ENCODE measurements at places on chromosomes 1 and 21.

DNA sequence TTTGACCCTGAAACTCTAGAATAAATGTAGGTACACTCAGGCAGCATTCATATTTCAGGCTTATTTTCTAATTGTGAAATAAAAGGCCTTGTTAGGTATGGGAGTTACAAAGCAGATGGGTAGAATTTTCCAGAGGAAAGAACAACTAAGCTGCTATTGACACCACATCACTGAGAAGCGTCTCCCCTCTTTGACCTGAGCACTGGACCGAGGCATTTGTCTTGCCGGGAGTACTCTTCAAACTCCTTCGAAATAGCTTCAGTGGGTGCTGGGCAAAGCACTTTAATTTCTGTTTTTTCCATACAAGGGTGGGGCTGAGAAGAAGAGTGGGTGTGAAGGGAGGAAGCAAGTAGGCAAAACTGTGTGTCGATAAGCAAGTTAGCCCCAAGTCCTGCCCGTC lies 36.4 kb downstream of the ABCA4 start:
- no peak for DNase-seq

DNA sequence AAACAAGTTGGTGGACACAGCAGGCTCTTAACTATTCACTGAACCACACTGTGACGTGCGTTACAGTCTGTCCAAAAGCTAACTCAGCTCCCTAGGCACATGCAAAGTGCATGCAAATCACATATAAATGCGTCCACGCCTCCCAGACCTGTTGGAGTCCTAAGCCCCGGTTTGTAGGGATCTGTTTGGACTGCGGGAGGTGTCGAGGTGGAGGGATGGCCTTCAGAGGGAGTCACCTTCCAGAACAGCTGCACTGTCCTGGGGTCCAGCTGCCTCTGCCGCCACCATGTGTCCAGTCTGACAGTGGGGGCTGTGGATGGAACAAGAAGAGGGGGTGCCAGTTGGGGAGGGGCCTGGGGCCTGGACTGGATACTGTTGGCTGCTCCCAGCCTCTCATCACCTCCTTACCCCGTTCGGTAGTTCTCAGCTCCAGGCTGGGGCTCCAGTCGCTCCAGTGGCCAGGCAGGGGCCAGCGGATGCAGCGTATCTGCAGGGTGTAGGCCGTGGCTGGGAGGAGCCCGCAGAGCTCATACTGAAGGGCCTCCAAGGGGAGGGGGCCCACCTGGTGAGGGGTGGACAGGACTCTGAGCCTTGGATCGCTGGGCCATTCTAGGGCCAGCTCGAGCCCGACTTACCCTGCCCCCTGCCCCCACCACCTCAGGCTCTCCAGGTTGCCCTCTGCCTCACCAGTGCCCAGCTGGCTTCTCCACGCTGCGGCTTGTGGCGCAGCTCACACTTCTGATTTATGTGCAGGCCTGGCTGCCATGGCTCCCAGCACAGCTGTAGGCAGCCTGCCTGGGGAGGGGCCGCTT lies 7.9 kb upstream of the MRPS15 start:
- no peak for DNase-seq

- DNase-seq: no peak
Measured at GRCh38 chr1:171127501-171127900, 36.8 kb downstream of the FMO3 start.

- DNase-seq: peak; percentile 53
Measured at GRCh38 chr1:209569455-209570207, 13.9 kb upstream of the CAMK1G start.

DNA sequence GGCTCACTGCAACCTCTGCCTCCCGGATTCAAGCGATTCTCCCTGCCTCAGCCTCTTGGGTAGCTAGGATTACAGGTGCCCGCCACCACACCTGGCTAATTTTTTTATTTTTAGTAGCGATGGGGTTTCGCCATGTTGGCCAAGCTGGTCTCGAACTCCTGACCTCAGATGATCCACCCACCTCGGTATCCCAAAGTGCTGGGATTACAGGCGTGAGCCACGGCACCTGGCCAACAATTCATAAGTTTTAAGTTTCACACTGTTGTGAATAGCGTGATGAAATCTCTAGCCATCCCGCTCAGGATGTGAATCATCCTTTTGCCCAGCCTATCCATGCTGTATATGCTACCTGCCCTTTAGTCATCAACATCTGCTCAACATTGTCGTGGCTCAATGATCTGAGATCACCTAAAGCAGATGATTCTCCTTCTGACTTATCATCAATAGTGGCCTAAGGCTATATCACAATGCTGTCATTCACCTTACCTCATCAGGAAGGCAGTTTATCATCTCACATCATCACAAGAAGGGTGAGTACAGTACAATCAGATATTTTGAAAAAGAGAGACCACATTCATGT lies 2.6 kb downstream of the PFDN2 start:
- DNase-seq: no peak

GRCh38 chr1:14715802-14716201 lies 117.3 kb downstream of the KAZN start:
- no peak for DNase-seq

DNA sequence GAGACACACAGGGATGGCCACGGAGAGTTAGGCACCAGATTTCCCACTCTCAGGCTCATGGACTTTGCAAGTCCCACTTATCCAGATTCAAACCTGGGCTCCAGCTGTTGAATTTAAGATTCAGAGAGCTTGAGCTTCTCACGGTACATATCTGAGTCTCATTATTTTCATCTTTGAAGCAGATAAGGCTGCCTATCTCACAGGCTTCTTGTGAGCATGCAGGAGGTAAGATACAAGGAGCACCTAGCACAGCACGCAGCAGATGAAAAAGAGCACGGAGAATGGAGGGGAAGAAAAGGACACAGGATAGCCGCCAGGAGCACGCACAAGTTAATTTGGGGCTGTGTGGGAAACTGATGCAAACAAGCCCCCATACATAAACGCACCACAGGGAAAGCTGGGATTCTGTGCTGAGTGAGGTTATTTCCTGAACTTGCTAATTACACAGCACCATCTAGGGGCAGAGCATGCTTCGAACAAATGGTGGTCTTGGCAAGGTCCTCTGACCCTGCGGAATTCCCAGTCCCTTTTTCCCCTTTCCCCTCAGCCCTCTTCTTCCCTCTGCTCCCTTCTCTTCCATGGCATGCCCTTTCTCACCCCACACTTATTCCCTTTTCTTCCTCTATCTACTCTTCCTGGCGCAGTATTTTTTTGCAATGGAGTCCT lies 134.7 kb upstream of the VANGL1 start:
- no peak for DNase-seq

DNA sequence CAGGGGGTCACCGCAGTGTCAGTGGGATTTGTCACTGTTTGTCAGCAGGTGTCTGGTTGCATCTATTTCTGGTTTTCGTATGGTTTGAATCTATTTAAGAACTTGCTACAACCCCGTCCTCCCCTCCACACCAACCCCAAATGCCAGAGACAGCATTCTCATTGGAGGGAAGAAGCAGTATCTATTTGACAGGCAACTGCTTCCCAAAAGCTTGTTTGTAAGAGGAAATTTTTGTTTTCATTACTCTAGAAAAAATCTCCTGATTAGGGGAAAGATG lies 54.4 kb downstream of the NR5A2 start:
- no peak for DNase-seq

DNA sequence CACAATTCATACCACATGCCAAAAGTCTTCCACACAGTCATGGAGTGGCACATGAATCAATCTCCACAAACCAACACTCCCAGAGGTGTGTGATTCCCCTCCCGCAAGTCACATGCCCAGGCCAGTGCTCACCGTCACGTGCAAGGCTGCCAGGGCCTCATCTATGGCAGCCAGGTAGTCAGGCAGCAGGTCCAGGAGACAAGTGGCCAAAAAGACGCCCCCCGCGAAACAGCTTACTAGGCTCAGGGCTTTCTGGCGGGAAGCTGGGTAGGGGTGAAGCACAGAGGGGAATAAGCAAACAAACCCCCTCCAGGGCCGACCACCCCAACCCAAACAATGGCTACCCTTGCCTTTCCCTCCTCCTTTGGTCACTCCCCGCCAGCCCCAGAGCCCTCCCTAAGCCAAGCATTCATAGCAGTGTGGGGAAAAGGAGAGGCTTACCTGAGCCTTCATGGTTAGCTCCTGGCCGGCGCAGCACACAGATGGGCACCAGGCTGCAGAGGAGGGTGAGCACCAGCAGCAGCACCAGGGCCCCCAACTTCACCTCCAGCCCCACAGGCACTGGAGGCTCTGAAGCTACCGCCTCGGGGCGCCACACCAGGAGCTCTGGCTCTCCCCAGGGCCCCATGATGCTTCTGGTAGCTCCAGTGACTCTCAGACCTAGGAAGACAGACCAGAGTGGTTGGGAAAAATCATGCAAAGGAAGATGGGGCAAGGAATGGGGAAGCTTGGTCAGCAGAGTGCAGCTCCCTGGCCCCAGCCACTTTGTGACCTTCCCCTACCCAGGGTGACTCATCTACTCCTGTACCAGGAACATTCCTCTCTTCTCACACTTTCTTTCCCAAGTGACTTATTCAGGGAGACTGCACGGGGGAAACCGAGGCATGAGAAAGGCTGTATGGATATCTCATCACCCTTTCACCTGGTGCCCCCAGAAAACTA lies 978 bp downstream of the SLC39A1 start:
- no peak for DNase-seq

DNA sequence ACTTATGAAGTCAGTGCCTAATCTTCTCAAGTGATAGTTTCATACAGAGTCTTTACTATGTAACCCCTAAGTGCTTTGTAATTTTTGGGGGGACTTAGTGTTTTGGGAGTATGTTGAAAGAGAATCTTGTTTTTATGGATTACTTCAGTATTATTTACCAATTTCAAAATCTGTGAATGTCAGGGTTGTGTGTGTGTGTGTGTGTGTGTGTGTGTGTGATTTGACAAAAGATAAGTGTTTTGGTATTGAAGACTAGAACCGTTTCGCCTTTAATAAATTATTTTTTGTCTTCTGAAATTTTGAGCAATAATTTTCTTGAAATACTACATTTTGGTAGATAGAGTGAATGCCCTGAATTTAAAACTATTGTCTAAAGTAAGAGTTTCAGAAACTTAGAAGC lies 5.8 kb downstream of the MAGI3 start:
- DNase-seq: no peak

- DNase-seq: no peak
Measured at GRCh38 chr1:53733975-53734649, 4.9 kb downstream of the GLIS1 start.

DNA sequence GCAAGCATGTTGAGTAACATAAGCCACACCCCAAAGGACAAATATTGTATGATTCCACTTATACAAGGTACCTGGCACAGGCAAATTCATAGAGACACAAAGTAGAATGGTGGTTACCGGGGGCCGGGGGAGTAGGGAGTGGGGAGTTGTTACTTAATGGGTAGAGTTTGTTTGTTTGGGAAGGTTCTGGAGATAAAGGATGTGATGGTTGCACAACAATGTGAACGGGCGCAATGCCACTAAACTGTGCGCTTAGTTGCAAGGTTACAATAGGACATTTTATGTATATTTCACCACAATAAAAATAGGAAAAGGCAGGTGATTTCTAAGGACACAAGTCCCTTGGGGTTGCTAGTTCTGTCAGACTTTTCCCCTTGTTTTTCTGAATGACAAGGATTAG lies 516.6 kb downstream of the KIF26B start:
- no peak for DNase-seq

GRCh38 chr1:85599076-85599491 lies 18.5 kb downstream of the CCN1 start:
- no peak for DNase-seq

DNA sequence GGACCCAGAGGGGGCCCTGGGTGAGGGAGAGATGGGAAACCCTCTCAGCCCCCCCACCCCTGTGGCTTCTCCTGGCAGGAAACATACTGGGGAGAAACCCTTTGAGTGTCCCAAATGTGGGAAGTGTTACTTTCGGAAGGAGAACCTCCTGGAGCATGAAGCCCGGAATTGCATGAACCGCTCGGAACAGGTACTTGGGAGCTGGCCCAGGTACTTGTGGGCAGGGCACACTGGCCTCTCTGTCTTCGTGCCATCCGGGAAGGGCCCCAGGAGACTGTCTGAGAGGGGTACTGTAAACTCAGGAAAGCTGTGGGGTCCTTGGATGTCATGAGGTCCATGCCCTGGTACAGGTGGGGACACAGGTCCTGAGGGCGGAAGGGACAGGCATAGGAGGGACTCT lies 6.0 kb downstream of the ZBTB48 start:
- no peak for DNase-seq

GRCh38 chr1:31111290-31111951 lies 45.9 kb upstream of the PUM1 start:
- DNase-seq: no peak

- no peak for DNase-seq
Measured at GRCh38 chr1:60899464-60899863, 182.9 kb upstream of the NFIA start.

DNA sequence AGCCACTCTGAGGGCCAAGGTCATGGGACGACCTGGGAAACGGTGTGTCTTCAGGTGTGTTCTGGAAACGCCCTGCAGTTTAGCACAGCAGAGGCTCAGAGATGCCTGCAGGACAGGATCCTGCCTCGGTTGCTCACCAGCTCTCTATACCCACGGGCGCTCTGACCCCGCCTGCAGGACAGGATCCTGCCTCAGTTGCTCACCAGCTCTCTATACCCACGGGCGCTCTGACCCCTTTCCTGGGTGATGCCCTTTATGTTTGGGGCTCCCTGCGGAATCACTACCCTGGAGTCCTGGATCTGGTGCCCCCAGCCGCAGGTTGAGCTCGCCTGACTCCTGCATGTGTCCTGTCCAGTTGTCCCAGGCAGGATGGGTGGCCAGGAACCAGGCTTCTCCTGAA lies 32.5 kb downstream of the TFF3 start:
- no peak for DNase-seq

DNA sequence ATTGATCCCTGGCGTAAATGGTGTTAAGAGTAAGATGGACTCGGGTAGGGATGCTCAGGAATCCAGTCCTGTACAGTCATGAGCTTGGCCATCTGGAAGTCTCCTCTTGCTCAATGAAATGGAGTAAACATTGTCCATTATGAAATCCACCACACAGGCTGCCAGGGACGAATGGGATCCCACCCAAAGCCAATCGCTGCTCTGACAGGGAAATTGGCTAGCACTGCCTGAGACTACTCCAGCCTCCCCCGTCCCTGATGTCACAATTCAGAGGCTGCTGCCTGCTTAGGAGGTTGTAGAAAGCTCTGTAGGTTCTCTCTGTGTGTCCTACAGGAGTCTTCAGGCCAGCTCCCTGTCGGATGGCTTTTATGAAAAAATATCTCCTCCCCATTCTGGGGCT lies at the start of gene HSD11B1:
Gene HSD11B1, plus strand, starts transcription at position 263 of the 400 bp plus-strand sequence. Its CDS starts 97 bp downstream, at position 360.
- DNase-seq: no peak

GRCh38 chr1:45429561-45430159 lies 61.3 kb downstream of the TESK2 start:
- no peak for DNase-seq

DNA sequence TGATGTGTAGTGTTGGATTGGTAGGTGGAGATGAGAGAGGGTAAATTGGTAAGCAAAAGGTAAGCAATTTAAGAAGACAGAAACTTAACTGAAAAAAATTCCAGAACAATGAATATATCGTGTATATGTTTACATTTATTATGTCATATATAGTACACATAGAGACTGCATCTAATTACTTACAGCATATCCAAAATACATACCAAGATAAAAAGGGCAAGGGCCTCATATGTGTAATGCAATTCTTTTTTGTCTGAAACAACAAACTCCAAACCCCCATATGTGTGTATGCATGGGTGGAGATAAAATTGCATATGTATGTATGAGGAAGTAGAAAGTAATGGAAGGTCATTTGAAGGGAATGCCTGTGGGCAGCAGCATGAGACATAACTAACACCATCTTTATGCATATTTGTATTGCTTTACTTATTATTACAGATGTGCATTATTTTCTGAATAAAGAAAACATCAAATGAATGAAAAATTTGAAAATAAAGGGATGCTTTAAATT lies 4.3 kb downstream of the KRTAP20-3 start:
- DNase-seq: no peak

GRCh38 chr1:211024901-211025300 lies 109.0 kb downstream of the KCNH1 start:
- no peak for DNase-seq

GRCh38 chr21:14926186-14926585 lies 138.6 kb downstream of the NRIP1 start:
- DNase-seq: no peak
